Stimulated activated CD8-positive, alpha-beta memory T cell treated with anti-CD3 and anti-CD28 coated beads, Interleukin-12 subunit alpha, Interleukin-12 subunit beta, amount 100 ng/mL, for 1 hour (primary cell): ENCODE measurements at places on chromosomes 3 and 15.

DNA sequence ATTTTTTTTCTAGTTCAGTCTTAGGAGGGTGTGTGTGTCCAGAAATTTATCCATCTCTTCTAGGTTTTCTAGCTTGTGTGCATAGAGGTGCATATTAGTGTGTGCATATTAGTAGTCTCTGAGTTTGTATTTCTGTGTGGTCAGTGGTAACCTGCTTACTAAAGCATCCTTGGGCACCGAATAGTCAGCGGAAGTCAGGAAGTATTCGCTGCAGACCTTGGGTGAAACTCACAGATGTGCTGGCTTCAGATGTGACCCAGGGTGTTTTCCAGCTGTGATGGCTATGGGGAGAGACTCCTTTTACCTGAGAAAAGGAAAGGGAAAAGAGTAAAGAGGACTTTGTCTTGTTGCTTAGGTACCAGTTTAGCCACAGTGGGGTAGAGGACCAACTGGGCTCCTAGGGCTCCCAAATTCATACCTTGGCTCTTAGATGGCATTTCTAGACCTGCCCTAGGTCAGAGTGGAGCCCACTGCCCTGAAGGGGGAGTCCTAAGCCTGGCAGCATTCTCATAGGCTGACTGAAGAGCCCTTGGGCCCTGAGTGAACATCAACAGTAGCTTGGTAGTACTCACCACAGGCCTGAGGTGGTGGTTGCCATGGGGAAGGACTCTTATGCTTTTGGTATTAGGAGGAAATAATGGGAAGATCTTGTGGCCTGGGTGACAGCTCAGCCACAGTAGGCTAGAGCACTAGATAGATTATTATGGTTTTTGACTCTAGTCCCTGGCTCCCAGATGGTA, 286.0 kb upstream of the ZPLD1 start:
- no peak for DNase-seq

- DNase-seq: peak; percentile 20
Measured at GRCh38 chr15:48966595-48967301, 3.0 kb upstream of the SHC4 start.

- DNase-seq: no peak
Measured at GRCh38 chr15:101151288-101151687, 100.6 kb downstream of the CHSY1 start.

GRCh38 chr3:165749821-165750220, 87.4 kb downstream of the BCHE start:
- no peak for DNase-seq

- no peak for DNase-seq
Measured at GRCh38 chr3:2908693-2909351, 201.4 kb downstream of the IL5RA start.

- DNase-seq: no peak
Measured at GRCh38 chr3:139307072-139307491, 36.7 kb upstream of the MRPS22 start.

DNA sequence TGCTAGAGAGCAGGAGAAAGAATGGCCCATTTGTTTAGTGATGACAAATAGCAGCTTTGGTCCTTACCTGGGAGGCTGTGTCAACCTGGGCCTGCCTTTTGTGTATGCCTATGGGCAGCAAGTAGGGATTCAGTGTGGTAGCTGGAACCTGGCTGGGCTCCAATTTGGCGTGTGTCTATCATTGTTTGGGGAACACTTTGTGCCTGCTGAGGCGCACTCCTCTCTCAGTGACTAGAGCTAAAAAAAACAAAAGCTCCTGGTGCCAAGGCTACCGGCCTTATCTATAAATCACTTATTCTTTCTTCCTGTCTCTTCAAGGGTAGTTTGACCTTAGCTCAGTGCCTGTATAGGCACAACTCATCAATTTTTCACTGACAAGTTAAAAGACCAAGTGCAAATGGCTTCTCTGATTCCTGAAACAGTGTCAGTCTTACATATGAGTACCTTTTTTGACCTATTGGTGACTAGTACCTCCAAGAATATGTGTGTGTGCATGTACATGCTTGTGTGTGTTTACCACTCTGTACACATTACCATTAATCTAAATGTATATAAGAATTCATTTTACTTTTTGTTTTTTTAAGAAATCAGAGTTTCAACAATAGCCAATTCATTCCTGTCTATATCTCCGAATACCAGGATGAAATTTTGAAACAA, 54.6 kb downstream of the GMNC start:
- DNase-seq: no peak

DNA sequence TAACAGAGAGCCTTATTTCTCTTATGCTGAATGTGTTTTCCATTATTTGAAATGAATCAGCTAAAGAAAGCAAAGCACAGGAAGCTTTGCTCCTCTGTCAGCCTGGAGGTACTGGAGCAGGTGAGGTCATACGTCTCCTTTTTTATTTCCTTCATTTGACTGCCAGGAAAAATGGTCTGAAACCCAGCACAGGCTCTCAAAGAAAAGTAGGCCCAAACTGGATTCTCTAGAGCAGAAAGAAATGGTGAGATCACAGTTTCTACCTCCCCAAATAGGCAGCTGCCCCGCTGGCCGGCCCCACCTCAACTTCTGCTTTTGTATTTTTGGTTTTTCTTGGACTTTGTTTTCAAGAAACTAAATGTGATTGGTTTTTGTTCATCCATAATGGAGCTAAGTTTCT, 95.1 kb downstream of the RPL39L start:
- no peak for DNase-seq

- DNase-seq: no peak
Measured at GRCh38 chr3:31294430-31295149, 238.1 kb upstream of the STT3B start.

GRCh38 chr3:38690185-38690584, 40.7 kb upstream of the SCN5A start:
- DNase-seq: no peak

DNA sequence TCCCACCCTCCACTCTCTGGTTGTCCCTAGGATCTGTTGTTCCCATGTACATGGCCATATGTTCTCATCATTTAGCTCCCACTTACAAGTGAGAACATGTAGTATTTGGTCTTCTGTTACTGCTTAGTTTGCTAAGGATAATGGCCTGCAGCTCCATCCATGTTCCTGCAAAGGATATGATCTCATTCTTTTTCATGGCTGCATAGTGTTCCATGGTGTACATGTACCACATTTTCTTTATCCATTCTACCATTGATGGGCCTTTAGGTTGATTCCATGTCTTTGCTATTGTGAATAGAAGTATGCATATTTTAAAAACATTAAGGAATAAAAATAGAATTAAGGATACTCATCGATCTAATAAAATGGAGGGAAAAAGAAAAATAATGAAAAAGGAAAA, 278.4 kb downstream of the MBNL1 start:
- no peak for DNase-seq

DNA sequence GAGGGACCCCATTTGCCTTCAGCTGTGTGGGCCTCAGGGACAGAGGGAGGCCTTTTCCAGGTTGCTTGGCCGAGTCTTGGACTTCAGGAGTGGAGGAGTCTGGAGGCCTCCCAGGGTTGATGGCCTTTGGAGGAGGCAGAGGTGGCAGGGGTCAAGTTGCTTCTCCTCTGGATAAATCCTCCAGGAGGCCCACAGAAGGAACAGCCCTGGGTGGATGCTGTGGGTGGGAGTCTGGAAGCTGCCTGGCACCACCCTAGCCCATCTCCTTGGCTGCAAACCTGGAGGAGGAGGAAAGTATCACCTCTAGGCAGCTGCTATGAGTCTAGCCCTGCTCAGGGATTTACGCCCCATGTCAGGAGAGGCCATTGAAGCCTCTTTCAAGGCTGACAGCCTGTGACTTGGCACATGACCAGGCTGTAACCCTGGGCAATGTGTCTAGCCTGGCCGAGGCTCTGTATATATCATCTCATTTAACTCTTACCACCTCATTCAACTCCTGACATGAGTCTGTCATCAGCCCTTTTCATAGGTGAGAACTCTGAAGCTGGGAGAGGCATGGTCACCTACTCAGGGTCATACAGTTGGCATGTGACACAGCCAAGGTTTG, 2.9 kb upstream of the PRKCD start:
- DNase-seq: no peak

GRCh38 chr15:85044894-85045293, 63.2 kb downstream of the PDE8A start:
- no peak for DNase-seq

DNA sequence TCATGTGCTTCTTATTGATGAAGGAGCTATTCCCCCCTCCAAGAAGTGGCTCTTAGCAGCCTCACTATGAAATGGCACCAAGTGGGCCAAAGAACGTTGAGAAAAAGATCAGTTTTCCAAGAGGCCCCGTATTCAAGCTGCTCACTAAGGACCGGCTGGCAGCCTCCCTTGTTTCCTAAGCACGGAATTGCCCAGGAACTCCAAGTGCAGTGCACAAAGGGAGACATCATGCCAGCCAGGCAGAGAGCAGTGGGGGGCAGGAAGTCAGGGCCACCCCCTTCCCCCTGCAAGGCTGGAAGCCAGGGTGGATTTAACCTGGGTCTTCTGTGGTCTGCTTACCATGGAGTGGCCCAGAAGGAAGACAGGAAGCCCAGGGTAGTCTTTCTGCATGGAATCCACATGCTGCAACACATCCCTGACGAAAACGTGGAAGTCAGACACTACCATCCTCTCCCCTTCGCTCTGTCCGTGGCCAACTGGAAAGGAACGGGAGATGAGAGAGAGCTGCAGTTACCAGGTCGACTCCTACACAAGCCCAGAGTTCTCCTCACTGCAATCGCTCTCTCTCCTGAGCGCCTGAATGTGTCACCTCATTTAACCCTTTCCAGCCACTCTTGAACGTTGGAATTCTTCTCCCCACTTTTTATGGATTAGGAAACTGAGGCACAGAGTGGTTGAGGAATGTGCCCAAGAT, 49.5 kb downstream of the ABTB1 start:
- no peak for DNase-seq

DNA sequence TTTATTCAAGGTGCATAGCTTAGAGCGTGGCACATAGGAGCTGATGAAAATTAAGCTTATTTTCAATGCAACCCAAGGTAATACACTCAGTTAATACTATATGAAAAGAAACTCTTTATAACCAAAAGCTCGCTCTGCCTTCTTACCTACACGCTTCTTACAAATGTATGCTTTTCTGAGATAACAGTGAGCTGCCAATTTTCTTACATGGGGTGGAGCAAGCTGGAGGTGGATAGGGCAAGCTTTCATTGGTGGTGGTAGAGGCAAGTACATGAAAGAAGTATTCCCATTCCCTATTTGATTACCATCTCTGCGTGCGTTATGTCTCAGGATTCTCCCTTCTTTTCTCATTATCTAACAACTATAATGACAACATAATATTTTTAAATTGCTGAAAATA, 8.9 kb downstream of the DZIP3 start:
- no peak for DNase-seq

- no peak for DNase-seq
Measured at GRCh38 chr15:65423150-65423975, 616 bp upstream of the IGDCC4 start.

DNA sequence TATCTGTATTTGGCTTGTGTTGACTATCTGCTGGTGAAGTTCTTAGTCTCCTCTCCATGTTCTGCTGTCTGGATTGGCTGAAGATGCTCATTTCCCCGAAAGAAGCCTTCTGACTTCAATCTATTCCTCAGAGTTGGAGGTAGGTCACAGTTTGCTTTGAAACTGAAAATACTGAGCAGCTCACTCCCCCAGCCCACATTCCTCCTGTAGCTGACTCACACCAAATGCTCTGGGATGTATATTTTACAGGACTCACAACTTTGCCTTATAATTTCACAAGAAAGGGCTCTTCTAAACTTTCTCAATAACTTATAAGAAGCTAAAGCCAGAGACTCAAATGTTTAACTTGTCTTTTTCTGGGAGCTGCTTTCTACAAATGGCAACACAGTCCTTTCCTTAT, 36.3 kb upstream of the SNX4 start:
- no peak for DNase-seq

- DNase-seq: no peak
Measured at GRCh38 chr3:141279077-141279967, 47.7 kb downstream of the PXYLP1 start.

DNA sequence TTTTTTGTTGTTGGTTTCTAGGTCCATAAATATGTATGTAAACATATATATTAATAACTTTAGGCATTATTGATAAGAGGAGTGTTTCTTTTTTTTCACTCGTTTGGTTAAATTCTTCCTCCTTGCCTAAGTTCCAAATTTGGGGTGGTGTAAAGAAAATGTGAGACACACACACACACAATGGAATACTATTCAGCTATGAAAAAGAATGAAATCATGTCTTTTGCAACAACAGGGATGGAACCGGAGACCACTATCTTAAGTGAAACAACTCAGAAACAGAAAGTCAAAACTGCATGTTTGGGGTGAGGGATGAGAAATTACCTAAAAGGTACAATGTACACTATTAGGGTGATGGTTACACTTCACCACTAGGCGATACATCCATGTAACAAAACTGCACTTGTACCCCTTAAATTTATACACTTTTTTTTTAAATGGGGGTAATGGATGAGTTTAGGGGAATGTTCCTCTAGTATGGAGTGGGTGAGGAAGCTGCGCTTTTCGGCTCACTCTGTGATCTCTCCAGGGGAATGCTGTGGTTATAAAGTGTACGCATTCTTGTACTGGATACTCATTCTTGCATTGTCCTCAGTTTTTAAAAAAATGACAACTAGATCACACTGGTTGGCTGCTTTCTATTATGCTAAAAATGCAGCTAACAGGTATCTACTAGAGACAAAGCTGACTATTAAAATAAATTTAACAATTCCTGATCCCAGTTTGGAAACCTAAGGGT, 50.8 kb upstream of the PPARG start:
- DNase-seq: no peak

DNA sequence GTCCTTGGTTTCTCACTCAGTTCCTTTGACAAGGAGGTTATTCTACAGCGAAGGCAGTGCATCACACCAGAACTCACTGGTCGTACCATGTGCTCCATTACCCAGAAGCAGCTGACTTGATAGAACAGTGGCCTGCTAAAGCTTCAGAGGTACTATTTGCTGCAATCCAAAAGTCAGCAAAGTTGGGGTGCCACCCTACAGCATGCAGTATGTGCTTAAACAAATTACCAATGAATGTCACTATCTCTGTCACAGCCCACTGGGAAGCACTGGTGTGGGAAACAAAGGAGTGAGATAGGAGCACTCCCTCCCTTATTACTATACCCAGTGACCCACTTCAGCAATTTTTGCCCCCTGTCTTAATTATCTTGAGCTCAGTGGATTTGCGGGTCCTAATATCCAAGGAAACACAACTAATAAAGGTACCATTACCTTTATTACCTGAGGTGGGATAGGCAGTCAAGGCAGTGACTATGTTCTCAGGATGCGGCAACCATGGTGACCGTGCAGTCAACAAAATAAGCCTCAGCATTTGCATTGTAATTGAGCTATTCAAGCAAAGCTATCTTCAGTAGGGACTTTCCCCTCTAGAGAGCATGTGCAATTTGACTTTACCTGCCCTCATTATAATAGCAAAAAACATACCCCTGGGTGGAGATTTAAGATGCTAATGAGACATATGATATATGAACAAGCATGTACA, 199.4 kb downstream of the OCA2 start:
- DNase-seq: no peak

DNA sequence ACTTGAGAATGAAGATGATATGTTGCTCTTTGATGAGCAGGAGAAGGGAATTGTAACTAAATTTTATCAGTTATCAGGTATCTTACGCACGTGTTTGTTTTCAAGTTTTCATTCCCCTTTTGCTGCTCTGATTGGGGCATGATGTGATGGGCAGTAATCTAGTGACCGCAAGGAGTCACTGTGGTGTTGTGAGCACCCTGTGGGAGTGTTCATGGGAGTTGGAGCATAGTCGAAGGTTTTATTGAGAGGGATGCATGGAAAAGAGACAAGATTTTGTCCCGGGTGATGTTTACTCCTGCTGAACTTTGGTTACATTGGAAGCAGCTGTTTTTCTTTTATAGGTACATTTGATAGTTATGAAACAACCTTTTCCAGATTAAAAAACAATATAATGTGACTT, 2.1 kb downstream of the FAN1 start:
- no peak for DNase-seq

- DNase-seq: no peak
Measured at GRCh38 chr3:21041621-21042020, 709.4 kb downstream of the ZNF385D start.
